ENCODE measurements at places on chromosomes 13 and 19.

DNA sequence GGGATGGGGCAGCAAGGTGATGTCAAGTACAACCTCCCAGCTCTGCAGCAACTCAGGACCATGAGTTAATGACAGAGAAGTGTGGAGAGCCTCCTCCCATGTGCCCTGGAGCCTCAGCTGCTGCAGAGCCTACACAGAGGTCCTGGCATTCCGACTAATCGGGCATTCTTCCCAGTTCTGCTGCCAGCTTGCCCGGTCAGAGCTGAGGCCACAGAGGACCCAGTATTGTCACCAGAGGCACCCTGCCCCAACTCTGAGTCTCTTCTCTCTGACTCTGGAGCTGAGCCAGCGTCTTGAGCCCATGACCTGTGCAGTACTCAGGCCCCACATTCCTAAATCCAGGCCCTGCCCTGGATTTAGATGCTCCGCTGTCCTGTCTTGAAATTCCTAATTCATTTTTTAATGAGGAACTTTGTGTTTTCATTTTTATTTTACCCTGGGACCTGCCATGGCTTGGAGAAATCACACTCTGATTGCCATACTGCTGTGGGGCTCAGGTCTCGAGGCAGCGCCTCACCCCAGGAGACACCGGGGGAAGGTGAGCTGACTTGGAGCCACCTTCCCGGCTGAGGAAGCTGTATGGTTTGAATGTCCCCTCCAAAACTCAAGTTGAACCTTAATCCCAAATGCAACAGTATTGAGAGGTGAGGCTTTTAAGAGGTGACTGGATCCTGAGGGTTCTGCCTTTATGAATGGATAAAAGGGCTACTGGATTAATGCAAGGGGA is 144.9 kb upstream of the ZNF507 start:
- no peak for DNase-seq

- DNase-seq = peak; percentile 63
Observed at GRCh38 chr19:40284501-40285352, at the start of gene AKT2. AKT2 (minus strand) TSS chr19:40285345; CDS start chr19:40265267, 20,078 bp downstream.

GRCh38 chr19:54399189-54399588 is 16.1 kb upstream of the TTYH1 start:
- DNase-seq = no peak

DNA sequence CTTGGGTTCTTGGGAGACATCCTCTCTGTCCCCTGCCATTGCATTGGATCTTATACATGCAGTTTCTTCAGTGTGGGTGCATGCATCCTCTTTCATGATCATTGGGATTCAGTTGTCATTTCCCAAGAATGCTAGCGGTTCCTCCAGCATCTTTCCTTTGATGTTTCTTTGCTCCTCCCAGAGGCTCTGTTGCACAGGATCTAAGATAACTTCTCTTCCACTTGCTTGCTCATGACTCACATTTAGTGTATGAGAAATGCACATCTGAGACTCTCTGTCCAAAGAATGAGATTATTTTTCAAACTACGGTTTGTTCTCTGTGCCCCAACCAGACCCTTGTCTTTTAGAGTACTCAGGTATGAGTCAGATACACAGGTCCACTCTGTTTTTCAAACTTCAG is 197.1 kb downstream of the NDFIP2 start:
- DNase-seq = no peak

DNA sequence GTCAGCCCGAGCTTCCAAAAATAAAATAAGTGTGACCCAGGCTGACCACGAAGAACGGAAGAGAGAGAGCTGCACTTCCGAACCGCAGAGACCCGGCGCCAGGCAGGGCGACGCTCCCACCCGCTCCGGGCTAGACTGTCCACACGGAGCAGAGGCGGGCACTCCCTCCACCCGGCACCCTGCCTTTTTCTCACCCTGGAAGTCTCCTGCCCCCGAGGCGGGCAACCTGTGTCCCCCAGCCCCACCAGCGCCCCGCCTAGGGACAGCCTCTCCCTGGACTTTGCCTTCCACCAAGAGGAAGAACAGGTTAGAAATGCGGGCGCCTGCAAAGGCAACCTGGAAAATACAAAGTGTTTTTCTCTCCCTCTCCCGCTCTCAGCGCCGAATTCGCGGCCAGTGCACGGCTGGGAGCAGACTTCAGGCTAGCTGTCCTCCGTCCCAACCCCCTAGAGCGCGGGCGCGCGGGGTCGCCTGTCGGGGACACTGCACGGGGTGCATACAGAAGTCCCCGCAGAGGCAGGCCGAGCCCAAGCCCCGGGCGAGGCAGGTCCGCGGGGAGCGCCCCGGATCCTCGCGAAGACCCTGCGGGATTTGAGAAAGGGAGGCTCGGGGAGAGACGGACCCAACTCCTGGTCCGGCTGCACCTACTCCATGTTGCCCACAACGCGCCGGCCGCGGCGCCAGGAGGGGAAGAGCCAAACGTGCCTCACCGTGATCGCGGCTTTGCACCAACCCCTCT is 845 bp downstream of the SPRY2 start:
- no peak for DNase-seq

DNA sequence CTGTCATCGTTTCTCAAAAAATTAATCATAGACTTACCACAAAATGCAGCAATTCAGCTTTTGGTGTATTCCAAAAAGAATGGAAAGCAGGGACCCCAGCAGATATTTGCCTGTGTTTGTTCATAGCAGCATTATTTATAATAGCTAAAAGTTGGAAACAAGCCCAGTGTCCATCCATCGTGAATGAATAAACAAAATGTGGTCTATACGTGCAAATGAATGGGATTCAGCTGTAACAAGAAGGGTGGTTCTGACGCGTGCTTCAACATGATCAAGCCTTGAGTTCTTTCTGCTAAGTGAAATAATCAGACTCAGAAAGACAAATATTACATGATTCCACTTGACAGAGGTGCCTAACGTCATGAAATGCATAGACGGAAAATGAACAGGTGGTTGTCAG is 36.4 kb downstream of the PSG11 start:
- no peak for DNase-seq

DNA sequence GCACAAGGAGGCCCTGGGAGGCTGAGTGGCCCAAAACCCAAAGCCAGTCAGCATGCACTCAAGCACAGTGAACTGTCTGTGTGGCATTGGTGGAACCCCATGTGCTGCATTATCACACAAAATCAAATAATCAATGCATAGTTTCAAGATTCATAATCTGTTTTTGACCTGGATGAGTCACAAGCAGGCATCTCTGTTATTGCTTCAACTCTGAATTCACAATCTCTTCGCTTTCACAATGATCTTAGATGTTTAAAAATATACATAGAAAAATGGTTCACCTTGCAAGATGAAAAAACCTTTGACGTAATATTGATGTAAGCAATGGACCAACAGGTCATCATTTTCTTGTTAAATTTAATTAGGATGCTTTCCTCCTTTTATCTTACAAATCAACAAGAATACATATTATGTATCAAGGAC is 455.4 kb downstream of the IRS2 start:
- no peak for DNase-seq

- DNase-seq = no peak
Observed at GRCh38 chr13:30796132-30796572, 60.8 kb downstream of the ALOX5AP start.

DNA sequence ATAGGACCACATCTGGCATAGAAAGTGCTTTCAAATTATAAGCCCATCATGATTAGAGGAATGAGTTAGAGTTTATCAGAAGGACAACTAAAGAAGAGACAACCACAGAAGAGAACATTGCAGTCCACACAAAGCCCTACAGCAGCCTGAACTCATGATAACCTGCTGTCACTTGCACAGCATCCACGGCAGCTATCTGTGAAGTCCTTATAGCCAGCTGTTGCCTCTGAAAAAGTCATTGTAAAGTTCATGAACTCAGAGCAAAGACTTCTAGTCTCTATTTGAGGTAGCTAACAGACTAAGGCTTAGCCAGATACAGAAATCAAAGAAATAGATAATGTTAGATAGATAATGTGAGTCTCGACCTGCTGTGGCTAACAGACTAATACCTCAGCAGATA is 450.0 kb downstream of the KLF5 start:
- no peak for DNase-seq

DNA sequence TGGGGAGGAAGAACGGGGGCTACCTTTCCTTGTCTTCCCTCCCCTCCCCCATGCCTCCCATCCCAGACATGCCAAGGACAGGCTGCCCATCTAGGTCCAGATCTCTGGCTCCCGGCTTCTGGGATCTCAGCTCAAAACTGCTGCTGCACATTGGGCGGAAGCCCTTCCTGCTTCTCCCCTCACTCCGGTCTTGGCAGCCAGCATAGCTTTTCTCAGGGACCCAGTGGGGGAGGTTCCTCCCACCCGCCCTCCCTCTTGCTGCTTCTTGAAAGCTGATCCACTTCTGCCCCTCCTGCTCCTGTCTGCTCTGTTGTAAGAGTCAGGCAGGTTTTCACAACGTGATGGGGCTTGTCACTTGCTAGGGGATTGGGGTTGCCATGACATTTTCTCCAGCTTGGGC is 21.7 kb upstream of the RNF17 start:
- no peak for DNase-seq

- DNase-seq = no peak
Observed at GRCh38 chr19:29771708-29772414, 39.9 kb upstream of the CCNE1 start.

DNA sequence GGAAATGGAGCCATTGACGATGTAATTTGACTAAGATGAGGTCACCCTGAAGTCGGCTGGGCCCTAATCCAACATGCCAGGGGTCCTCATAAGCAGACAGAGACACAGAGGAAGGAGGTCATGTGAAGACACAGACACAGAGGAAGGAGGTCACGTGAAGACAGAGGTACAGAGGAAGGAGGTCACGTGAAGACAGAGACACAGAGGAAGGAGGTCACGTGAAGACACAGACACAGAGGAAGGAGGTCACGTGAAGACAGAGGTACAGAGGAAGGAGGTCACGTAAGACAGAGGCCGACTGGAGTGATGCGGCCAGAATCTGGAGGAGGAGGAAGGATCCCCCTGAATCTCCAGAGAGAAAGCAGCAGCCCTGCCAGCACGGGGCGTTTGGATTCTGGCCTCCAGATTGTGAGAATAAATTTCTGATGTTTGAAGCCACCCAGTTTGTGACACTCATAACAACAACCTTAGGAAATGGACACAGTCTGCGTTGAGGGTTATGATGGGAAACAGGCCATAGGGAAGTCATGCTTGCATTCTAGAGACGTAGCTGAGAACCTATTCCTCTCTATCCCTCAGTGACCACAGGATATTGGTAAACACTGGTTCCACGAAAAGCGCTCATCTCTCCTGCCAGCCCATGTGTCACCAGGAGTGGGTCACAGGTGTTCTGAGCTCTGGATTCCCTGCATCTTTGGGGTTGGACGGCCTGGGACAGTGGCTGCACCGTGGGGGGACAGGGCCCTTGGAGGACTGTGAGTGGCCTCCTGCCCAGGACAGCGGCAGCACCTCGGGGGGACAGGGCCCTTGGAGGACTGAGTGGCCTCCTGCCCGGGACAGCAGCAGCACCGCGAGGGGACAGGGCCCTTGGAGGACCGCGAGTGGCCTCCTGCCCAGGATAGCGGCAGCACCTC is 108.5 kb downstream of the SOX1 start:
- DNase-seq = no peak

GRCh38 chr19:47309608-47310007 is at the start of gene C5AR1:
C5AR1 (plus strand) TSS chr19:47309861; CDS start chr19:47309896, 35 bp downstream.
- DNase-seq = no peak

- DNase-seq = no peak
Observed at GRCh38 chr13:72194523-72194922, 327.5 kb upstream of the DACH1 start.

DNA sequence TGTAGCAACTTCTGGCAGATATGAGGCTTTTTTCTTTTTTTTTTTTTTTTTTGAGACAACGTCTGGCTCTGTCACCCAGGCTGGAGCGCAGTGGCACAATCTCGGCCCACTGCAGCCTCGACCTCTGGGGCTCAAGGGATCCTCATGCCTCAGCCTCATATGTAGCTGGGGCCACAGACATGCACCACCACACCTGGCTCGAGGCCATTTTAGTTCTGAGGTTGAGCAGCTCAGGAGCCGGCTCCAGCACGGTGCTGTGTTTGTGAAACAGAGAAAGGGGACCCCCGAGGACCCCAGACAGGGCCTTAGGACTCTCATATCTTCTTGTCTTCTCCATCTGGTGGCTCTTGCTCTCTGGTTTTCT is 3.4 kb upstream of the FLT3LG start:
- no peak for DNase-seq

GRCh38 chr19:33194532-33194885 is 379 bp downstream of the LRP3 start:
- no peak for DNase-seq

DNA sequence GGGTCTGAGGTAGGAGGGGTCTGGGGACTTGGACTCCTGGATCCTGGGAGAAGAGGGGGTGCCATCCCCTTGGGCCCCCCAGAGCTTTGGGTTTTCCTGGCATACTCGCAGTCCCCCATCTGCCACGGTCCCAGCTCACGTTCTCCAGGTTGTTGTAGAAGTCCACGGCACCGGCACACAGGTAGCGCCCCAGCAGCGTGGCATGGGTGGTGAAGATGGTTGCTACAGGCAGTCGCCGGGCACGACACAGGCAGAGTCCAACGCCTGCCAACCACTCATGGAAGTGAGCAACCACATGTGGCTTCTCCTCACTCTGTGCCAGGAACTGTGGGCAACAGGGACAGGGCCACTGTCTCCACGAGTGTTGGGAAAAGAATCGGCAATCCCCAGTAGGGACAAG is 7.4 kb downstream of the GYS1 start:
- no peak for DNase-seq

- DNase-seq = no peak
Observed at GRCh38 chr13:58865286-58865685, 1233.7 kb downstream of the PCDH17 start.

DNA sequence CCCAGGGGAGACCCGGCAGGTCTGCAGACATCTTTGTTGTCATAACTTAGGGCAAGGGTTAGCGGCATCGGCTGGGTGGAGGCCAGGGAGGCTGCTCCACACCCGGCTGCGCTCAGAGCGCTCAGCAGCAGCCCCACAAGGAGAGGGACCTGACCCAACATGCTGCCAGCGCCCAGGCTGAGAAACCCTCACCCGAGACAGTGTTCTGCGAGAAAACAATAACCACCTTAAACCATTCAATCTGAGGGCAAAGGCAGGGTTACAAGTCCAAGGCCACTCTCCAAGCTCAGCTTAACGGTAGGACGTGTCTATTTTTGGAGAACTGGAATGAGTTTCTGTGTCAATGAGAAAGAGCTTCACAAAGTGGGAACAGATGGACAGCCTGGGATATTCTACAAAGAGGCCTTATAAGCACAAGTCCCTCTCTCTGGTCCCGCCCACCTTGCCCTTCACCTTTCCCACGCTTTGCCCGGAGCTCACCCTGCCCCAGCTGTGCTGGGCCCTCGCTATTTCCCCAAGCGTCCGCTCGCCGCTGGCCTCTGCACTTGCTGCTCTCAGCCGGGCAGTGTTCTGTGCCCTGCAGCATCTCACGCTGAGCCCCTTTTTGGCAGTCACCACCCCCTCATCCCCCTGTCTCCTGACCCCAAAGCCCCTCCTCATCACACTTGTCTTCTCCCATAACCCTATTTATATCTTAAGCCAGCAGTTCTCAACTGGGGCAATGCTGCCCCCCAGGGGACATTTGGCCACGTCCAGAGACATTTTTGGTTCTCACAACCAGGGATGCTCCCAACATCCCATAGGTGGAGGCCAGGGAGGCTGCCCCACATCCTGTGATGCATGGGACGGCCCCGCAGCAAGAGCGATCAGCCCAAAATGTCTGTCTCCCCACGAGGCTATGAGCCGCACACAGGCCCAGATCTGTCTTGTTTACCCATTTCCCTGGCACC is 17.6 kb downstream of the PPP1R12C start:
- DNase-seq = no peak

- DNase-seq = peak; percentile 69
Observed at GRCh38 chr19:53865918-53866864, 1.5 kb upstream of the MYADM start.

All from GOT3 (cell line).